Smooth muscle cell of the brain vasculature (primary cell): ENCODE measurements at places on chromosomes 4 and X.

- no peak for DNase-seq
Measured at GRCh38 chrX:39974270-39974669, 123.5 kb downstream of the BCOR start.

- no peak for DNase-seq
Measured at GRCh38 chrX:120726294-120726693, 96.4 kb upstream of the C1GALT1C1 start.

DNA sequence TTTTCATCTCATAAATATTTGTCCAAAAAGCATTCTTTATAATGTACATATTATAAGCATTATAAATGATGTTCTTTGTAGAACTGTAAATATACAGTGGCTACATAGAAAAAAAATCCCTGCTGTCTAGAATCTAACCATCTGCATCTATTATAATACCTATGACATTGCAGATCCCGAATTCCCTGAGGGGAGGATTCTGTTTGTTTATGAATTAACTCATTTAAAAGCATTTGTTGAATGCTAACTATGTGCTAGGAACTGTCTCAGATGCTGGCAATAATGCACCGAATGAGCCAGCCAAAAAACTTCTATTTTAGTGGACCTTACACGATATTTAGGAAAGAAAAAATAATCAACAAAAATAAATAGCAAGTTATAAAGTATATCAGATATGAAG is 189.6 kb downstream of the PACRGL start:
- DNase-seq, result no peak

DNA sequence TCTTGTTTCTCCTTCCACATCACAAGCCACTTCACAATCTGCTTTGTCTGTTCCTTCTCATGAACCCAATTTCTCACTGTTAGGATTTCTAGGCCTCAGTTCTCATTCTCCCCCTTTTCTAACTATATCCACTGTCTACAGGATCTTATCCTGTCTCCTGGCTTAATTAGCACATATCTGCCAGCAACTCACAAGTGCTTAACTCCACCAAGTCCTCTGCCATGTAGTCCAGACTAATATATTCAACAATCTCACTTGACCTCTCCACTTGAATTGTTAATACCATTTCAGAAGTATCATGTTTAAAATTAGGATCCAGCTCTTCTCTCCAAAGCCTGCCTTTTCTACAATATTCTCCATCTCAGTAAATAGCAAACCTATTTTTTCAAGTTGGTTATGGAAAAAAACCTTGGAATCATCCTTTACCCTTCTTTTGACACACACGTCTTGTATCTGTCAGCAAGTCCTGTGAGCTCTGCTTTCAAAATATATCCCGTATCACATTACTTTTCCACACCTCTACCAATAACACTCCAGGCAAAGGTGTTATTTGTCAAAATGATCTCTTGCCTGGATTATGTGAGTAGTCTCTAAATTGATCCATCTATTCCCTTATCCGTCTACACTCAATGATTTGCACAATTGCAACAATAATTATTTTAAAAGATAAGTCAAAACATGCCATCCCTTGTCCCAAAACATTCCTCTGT is 127.2 kb upstream of the SLIT2 start:
- DNase-seq, result no peak

DNA sequence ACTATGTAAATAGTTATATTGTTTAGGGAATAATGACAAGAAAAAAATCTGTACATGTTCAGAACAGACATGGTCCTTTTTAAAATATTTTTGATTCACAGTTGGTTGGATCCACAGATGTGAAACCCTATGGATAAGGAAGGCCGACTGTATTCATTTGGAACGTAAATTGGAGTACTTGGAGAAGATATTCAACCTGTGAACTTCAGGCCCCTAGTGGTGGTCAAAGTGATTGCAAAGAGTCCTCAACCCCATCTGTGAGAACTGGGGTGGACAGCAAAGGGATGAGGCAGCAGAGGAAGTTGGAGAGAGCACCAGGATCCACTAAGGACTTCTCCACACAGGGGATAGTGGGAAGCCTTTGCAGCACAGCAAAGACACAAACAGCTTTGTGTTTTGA is 6.2 kb upstream of the CXCL13 start:
- DNase-seq, result no peak
